ENCODE measurements at places on chromosomes 16 and 17. TPM values are rescaled to one million over a fixed set of nuclear protein-coding genes. Genes with fewer than 3 reads are reported as not detected.

Gene HS3ST3B1
- total RNA-seq, result 2.7 TPM

DNA sequence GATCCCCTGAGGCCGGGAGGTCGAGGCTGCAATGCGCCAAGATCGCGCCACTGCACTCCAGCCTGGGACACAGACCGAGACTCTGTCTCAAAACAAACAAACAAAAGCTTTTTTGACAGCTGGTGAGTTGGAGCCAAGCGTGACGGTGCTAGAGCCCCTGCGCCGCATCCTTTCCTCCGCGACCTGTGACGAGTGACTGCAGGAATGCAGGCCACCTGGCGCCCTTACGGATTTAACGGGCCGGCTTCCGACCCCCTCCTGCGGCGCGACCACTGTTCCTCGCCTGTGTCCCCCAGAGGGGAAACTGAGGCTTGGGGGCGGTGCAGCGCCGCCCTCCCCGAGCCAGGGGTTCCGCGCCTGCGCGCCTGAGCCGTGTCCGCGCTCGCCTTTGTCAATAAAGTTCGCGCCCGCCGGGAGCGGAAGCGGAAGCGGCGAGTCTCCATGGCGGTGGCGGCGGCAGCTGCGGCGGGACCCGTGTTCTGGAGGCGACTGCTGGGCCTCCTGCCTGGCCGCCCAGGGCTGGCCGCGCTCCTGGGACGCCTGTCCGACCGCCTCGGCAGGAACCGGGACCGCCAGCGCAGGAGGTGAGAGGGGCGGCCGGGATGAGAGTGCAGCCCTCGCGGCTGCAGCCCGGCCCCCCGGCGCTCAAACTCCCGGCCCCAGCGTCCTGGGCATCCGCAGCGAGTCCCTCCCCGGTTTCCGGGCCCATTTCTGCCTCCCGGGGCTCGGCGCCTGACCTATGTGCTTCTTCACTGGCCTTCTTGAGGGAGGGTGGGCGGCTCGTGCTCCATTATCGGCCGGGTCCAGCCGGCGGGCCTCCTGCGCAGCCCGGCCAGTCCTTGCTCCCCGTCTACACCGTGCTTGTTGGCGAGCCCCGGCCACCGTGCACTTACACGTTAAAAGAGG is at the start of gene PGS1:
PGS1 (plus strand) TSS at position 425 of the 906 bp plus-strand sequence; CDS start at position 442, 17 bp downstream.
- peak; percentile 92 for DNase-seq

- DNase-seq, result no peak
Observed at GRCh38 chr17:1201132-1201702, 21.4 kb upstream of the ABR start.

- DNase-seq, result no peak
Observed at GRCh38 chr16:85330694-85331188, 218.5 kb upstream of the CIBAR2 start.

DNA sequence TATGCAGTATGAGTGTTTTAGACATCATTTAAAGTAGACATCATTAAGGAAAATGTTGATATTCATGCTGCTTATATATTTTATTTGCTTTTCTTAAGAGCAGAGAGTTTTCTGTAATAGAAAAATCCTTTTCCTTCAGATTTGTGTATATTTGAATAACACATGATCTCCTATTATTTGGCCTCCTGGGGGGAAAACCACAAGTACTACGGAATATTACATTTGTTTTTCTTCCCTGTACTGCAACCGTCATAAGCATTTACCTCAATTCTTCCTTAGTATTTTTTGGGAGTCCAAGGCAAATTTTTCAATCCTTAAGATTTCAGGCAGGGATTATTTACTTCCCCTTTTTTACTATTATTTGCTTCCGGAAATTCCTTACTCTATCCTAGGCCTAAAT is 6.0 kb downstream of the RSPRY1 start:
- no peak for DNase-seq

DNA sequence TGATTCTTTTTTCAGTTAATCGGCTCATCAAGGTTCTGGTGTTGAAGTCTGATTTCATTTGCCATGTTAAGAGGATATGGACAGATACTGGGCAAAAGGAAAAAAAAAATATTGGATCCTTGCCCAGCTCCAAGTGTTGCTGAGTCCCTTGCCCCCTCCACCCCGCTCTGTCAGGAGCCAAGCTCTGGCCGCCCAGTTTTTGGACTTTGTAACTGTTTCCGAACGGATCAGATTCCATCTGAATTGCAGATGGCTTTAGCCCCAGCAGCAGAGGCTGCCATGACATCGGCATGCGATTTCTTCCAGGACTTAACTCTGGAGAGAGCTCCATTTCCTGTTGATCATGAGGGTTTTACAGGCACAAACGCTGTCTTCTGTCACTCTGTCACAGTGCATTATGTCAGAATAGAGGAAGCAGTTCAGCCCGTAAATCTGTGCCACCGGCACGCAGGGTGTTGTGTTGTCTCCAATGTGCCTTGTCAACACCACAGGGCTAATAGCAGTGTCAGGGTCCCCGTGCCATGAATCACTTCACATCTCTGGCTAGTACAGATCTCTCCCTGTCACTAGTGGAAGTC is 615.6 kb downstream of the MAF start:
- no peak for DNase-seq

GRCh38 chr16:85418978-85419491 is 194.1 kb upstream of the GSE1 start:
- DNase-seq, result peak; percentile 54

DNA sequence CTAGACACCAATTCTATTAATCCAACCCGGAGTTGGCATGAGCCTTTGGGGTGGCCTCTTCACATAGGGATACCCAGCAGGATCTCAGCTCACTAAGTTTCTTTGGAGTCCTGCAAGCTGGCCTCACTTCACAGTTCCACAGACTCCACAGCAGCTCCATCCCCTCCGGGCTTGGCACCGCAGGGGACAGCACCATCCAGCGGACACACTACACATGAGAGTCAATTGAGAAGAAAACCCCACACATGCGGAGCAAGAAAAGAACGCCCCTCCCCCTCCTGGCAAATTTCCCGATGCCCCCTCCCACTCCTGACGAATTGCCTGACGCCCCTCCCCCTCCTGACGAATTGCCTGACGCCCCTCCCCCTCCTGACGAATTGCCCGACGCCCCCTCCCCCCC is 31.1 kb downstream of the KLHDC4 start:
- no peak for DNase-seq

DNA sequence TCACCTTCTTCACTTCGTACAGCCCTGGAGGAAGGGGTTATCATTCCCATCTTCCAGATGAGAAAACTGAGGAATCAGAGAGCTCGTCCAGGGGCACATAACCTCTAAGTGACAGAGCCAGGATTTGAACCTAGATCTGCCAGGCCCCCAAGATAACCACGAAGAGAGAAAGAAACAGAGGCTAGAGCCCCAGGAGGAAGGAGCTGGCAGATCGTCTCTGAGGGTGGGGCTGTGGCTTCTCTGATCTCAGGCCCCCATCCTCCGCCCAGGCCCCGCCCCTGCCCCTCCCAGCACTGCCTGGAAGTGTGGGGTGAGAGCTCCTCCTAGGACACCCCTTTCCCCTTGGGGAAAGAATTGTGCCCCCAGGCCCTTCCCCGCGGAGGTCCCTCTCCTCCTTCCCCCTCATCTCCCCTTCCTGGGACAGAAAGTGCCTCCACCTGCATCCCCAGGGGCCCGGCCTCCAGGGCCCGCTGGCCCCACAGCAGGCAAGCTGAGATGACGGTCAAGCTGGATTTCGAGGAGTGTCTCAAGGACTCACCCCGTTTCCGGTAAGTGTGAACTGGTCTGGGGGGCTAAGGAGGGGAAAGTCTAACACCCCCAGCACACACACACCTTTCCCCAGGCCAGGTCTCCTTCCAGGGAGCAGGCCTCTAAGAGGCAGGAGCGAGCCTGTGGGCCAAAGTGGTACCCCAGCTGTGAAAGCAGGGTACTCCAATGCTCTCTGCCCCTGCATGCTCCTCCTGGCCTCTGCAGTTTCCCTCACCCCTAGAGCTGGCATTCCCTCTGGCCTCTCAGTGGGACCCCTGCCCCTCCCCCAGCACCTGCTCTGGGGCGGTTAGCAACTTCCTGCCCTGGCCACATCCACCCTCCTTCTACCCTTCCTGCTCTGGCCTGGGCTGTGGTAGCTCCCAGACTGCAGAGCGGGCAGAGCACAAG is at the start of gene ACAP1:
ACAP1 (plus strand) TSS at position 290 of the 936 bp plus-strand sequence; CDS start at position 496, 206 bp downstream.
- DNase-seq, result peak; percentile 77

- DNase-seq, result no peak
Observed at GRCh38 chr16:15751940-15752339, 101.9 kb downstream of the NDE1 start.

DNA sequence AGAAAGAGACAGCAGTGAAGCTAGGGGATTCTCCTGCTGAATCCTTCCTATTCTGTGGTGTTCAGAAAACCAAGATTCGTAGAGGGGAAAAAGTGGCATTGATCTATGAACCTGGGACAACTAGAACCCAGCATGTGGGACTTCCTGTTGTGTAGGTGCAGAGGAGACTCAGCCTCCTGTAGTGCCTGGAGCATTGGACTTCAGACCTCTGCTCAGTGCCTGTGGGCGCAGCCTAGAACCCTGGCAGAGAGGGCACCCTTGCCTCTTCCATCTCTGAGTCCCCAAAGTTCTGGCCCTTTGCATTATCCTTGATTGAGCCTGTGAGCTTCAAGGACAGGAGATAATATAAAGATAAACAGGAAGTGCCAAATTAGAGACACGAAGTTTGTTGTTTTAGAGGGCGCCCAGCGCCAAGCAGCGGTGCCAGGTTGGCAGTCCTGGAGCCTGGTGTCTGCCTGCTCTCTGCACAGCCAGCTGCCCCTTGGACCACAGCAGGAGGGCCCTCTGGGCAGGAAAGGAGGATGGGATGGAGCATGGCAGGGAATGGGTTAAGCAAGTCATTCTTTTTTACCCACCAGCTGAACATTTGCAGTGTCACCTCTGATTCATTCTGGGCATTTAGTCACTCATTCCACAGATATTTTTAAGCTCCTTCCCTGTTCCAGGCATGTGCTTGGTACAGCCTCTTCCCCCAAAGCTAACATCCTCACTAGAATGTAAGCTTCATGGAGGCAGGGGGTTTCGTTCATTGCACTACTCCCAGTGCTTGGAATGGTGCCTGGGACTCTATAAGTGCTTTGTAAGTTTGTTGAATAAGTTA is 11.9 kb upstream of the SP6 start:
- no peak for DNase-seq

GRCh38 chr17:10112962-10113361 is 85.4 kb downstream of the GAS7 start:
- DNase-seq, result no peak

Gene RPL27
- 752 TPM for total RNA-seq

GRCh38 chr16:9090101-9090959 is 1.1 kb upstream of the HAPSTR1 start:
- peak; percentile 81 for DNase-seq

Gene EFCAB5
- 1.1 TPM for total RNA-seq

DNA sequence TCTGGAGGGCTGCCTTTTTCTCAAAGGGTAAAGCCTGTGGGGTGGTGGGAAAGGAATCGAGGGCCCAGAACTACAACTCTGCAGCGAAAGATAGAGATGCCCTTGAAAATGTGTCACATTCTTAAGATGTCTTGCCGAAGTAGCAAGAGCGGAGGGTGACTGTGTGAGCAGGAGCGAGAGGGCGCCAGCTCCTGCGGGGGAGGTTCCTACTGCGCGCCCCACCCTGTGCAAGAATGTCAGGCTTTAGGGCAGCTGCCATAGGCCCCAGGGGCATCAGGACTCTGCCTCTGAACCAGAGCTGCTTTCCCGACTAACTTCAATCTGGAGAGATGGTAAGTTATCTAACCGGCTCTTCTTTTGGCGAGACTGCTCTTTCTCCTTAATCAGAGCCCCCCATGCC is 11.8 kb upstream of the ITGAE start:
- no peak for DNase-seq

DNA sequence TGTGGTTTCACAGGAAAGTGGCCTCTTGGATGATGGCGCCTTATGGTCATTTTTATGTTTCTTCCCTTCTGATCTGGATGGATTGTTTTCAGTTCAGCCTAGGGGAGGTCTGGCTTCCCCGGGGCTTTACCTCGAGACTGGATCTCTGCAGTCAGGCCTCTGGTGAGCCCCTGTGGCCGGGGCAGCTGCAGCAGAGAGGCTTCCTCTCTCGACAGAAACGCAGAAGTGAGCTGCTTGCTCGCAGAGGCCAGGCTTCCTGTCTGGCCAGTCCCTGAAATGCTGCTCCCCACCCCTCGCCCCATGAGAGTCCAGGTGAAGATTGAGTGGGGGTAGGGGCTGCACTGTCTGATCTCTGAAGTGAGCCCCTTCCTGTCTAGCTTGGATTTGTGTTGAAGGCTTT is 44.0 kb downstream of the PLCG2 start:
- no peak for DNase-seq

Gene SKAP1
- total RNA-seq, result 5.1 TPM

DNA sequence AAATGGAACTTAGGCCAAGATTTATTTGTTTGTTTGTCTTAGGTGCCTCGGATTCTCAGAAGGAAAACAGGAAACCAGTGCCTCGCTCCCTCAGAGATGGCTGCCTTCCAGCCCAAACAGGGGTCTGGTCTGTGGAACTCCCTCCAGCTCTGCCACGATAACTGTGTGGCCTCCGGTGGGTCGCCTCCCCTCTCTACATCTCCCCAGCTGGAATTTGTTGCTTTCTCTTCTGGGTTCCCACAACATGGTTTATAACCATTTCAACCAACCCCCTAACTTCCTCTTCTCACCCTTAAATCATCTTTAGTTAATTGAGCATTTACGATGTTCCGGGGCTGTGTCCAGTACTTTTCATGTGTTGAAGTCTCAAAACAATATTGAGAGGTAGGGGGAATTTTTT is 30.9 kb upstream of the PLLP start:
- no peak for DNase-seq

DNA sequence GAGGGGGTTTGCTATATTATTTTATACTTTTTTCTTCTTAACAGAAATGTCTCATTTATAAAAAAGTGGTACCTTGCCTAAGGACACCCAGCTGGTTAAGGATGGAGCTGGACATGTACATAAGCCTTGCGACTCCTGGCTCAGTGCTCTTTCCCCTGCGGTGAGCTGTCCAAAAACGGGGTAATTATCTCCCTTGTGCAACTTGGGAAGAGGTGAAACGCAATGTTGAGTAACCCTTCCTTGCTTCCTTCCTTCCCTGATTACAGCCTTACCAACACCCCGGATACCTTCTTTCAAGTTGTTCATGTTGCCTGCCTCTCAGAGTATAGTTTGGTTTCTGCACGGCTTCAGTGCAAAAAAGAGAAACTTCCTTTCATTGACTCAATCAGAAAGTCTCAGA is 94.1 kb upstream of the XYLT1 start:
- DNase-seq, result no peak

DNA sequence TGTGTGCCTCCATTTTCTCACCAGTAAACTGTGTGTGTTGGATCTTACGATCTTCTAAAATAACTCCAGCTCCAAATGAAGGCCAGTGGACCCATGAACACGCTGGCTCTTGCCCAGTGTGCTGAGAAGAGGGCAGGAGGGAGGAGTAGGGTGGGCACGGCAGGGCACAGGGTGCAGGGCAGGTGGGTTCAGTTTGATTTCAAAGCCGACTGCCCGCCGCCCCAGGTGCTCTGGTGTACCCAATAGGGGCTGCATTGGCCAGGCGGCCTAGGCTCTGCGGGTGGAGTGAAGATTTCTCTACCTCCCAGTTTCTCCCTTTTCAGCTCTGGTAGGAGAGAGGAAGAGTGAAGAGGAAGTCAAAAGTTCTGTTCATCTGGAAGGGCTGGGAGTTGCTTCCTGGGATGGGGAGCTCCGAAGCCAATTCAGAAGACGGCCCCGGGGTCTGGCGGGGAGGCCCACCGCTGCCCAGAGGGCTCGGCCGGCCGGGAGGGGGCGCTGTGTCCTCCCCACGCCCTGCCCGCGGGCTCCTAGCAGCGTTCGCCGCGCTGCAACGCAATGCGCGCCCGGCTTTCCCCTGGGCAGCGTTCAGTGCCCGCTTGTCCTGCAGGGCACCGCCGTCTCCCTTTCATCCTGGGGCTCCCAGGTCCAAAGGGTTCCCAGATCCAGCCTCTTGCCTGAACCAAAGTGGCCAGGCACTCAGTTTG is 1.1 kb upstream of the CRHR1 start:
- DNase-seq, result no peak

- DNase-seq, result no peak
Observed at GRCh38 chr17:49518346-49519078, 23.4 kb downstream of the NGFR start.

- DNase-seq, result peak; percentile 82
Observed at GRCh38 chr17:75878174-75878998, at the start of gene TRIM47. Gene TRIM47, minus strand, starts transcription at chr17:75878581. Its CDS starts 33 bp downstream, at chr17:75878548.

Data from upper lobe of right lung (tissue), 1 donor.